ENCODE measurements at places on chromosomes 7 and 10.
A peak's percentile ranks its signal among the peaks of the same experiment; 100 is the strongest.

DNA sequence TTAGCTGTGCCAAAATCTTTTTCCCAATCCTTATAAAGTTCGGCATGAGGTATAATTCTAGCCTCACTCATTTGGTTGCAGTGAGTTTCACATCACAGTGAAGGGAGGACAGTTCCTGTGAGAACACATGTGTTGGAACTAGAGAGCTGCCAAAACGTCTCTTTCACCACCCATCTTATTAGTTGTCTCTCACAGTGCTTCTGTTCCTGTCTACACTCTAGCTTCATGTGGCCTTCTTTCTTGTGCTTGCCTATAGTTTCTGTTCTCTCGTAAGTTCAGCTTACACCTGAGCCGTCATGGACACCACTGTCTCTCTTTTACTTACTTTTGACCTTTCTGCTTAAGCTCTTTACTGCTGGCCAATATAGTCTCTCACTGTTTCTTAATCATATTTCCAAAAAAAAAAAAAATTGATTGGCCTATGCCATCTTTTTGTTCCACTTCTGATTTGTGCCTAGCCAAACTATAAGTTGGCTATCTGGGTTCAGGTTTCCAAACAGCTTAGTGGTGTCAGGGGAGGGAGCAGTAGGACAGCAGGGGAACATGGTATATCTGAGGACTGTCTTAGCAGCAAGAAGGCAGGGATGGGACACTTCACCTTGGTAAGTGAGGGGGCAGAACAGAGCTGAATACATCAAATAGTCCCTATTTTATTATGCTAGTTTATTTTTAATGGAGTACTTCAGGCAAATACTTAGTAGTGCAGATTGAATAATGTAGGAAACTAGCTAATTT lies 38.0 kb downstream of the ZNRF2 start:
- peak; percentile 54 for ATAC-seq

DNA sequence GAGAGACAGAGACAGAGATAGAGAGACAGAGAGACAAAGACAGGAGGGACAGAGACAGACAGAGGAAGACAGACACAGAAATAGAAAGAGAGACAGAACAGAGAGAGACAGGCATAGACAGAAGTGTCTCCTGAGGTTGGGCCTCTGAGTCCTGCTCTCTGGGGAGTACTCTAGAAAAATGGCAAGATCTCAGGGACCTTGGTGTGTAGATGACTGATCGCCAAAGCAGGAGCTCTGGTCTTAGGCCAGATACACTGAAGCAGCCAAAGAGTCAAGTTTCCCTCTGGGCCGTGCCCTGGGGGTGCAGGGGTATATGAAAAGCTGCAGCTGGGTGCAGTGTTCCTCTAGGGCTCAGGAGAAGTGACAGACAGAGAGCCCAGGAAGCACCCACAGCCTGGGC lies 176.6 kb upstream of the TNS3 start:
- peak; percentile 15 for ATAC-seq

DNA sequence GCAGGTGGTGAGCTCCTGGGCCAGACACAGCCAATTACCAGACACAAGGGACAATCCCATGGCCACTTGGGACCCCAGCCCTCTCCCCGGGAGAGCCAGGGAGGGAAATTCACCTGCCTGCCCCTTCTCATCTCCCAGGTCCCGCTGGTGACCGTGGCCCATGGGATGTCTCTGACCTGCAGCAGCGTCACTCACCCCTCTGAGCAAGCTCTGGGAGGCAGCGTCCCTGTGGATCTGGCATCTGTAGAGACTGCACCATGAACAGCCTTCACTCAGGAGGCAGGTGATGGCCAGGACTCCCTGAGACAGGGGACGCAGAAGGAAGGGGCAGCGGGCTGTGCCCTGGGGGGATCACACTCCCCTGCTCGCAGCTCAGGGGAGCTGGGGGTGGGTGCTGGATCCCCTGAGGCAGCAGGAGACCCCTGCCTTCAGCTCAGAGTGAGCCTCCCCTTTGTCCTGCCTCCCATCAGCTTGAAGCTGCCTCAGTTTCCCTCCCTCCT lies 90.8 kb downstream of the FOXL3 start:
- ATAC-seq: no peak

- ATAC-seq: no peak
These were observed 117.7 kb upstream of the GJD4 start for GRCh38 chr10:35487336-35488034.

GRCh38 chr7:27532314-27532713 lies 130.4 kb downstream of the HIBADH start:
- no peak for ATAC-seq

DNA sequence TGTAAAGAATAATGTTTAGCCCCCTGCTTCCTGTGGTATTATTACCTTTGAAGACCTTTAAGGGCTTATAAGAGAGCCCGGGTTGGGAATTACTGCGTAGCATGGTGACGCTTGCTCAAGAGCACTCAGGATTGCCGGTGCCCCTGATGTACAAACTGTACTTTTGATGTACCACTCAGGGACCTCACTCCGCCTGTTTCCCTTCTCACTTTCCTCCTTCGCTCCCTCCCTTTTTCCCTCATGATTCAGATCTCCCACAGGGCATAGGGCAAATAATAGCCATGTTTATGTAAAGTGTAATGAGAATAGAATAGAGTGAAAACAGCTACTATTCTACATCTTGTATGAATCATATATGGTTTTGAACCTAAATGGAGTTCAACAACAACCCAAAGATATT lies 77.8 kb upstream of the PDCD4 start:
- ATAC-seq: no peak

DNA sequence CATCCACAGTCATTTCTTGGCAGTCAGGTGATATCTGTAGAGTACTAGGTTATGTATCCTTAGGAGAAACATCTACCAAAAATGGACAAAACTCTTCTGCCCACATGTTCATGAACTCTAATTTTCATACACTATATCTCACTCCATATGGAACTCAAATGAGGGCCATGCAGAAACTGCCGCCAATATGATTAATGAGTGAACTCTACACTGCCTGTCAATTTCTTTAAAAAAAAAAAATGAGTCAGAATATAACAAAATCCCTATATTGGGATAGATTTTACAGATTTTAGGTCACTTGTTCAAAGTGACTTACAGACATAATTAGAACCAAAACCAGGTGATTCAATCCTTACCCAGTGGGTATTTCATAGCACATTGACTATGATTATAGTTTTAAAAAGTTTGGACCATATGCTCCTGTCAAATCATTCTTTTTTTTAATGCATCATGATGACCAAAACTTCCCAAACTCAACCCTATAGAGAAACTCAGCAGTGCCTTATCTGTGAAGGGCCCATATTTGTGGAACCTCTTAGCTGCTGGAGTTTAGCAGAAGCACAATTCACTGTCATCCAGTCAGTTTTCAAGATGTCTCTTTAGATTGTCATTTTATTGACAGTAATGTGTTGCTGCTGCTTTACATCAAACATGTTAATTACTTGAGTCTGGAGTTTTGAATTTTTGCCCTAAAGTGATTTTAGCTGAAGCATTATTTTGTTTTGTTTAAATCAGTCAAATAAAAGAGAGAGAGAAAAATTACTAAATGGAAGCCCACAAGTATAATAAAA lies 11.1 kb downstream of the LRRN3 start:
- peak; percentile 47 for ATAC-seq
